ENCODE measurements at places on chromosomes 1 and 21. TPM values are rescaled to one million over a fixed set of nuclear protein-coding genes. Genes with fewer than 3 reads are reported as not detected.

DNA sequence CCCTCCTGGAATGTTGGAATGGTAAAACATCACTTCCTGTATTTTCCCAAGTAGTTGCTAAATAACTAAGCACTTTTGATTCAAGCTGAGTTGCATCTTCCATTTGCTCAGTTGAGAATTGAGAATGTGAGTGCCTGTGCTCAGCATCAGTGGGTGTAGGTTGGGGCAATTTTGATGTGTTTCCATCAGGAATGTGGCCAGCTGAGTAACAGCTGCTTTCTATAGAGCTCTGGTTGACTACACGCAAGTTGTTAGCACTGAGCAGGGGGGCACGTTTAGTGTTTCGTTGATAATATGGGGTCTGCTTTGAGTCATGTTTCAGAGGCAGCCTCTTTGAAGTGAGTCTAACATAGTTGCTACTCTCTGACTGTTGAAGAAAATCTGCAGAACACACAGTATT is 41.5 kb downstream of the LRRC53 start:
- no peak for DNase-seq

- no peak for DNase-seq
Measured at GRCh38 chr21:27406300-27407009, 439.6 kb upstream of the ADAMTS5 start.

LELP1 gene
- not detected for total RNA-seq

- DNase-seq: no peak
Measured at GRCh38 chr1:3049905-3050304, 19.1 kb upstream of the PRDM16 start.

GRCh38 chr1:39842836-39843235 is 40.5 kb downstream of the TRIT1 start:
- no peak for DNase-seq

BGLAP gene
- total RNA-seq: 0.47 TPM

ZBTB18 gene
- total RNA-seq: 21.4 TPM

DNA sequence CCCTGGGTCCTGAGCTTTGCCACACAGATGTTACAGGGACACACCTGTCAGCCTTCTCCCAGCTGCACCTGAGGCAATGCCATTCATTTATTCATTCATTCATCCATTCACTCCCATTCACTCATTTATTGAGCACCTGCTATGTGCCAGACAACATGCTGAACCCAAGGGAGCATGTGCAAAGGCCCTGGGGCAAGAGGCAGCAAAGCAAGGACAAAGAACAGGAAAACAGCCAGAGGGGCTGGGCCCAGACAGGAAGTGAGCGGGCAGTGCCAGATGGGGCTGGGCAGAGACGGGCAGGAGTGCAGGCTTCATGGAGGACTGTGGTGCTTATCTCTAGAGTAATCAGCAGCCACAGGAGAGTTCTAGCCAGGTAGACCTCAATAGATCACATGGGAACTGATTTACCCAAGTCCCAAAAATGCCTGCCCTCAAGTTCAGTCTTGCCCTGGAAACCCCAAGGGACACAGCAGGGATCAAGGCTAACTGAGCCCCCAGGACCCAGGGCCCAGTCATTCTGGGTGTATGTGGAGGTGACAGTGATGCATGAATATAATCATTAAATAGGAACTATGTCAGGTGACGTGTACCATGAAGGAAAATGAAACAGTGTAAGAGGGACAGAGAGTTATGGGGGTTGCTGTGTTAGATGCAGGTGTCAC is 530.3 kb downstream of the MATN1 start:
- no peak for DNase-seq

DNA sequence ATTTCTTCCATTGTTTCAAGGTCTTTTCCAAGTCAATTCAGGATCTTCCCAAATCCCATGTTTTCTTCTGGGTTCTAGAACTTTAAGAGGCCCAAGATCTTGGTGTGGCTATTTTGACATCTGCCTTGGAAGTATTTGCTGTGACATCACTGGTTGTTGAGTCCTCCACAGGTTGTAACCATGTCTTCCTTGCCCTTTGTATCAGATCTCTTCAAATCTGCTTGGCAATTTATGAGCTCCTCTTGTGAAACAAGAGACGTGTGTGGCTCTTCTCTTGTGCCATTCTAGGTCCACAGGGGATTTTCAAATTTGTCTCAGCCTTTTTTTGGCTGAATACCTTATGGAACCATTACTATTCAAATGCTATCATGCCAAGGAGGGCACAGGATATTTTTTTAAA is 60.3 kb upstream of the KCNK2 start:
- no peak for DNase-seq

GRCh38 chr1:185152187-185152767 is 4.5 kb downstream of the TRMT1L start:
- DNase-seq: no peak

- no peak for DNase-seq
Measured at GRCh38 chr1:81299892-81300291, 500.8 kb upstream of the ADGRL2 start.

TNFRSF14 gene
- total RNA-seq: 22.6 TPM

All from left cardiac atrium (tissue), 4 donors.